NCI-H748 treated with DMSO at 0.1 percent for 48 hours (cell line): ENCODE measurements at places on chromosomes 16 and 17.

- DNase-seq, result no peak
Measured at GRCh38 chr17:39016193-39017153, 49.3 kb upstream of the FBXO47 start.

GRCh38 chr16:60991886-60992285 lies 1044.4 kb downstream of the CDH8 start:
- DNase-seq, result no peak

GRCh38 chr17:22503322-22503899 lies 811.1 kb downstream of the KCNJ18 start:
- DNase-seq, result no peak

GRCh38 chr17:39400547-39401411 lies 647 bp downstream of the FBXL20 start:
- DNase-seq, result no peak

GRCh38 chr16:14205666-14206065 lies 134.5 kb downstream of the MRTFB start:
- no peak for DNase-seq

GRCh38 chr17:51133365-51133764 lies 12.7 kb upstream of the SPAG9 start:
- no peak for DNase-seq

DNA sequence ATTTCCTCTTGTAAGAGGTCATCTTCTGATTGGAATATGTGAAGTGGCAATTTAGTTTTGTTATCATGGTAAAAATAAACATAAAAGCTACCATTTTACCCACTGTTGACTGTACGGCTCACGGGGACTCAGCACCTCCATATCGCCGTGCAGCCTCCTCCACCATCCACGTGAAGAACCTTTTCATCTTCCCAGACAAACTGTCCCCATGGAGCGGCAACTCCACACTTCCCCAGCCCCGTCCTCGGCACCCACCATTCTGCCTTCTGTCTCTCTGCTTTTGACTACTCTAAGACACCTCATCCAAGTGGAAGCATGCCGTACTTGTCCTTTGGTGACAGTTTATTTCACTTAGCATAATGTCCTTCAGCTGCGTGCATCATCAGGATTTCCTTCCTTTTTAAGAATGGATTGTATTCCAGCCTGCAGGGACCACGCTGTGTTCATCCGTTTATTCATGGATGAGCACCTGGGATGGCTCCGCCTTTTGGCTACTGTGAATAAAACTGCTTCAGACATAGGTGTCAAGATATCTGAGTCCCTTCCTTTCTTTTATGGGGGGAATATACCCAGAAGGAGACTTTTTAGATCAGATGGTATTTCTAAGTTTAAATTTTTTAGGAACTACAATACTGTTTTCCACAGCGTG lies 14.3 kb downstream of the FBXO31 start:
- no peak for DNase-seq

DNA sequence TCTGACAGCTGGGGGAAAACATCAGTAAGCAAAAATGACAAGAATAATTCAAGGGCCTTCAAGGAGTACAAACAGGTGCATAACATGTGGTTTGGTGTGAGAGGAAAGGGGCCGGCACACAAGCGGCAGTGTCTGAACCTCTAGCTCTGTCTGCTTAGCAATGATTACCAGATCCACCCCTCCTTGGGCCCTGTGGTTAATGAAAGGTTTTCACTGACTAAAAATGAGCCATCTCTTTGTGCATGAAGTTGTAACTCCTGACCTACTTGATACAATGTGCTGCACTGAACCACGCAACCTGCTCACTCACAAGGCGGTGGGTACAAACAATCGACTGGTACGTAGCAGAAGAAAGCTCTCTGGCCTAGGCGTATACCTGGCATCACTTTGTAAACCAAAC lies 15.1 kb downstream of the FAM117A start:
- DNase-seq, result no peak

DNA sequence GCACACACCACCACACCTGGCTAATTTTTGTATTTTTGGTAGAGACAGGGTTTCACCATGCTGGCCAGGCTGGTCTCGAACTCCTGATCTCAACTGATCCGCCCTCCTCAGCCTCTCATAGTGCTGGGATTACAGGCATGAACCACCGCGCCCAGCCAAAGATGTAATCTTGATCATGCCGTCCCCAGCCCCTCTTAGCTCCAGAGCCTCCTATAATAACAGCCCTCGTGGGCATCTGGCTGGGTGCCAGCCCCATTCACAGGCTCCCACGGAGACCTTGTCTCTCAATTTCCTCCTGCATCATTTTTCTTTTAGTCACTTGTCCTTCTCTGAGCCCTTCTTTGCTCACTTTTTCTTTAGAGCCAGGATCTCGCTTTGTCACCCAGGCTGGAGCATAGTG lies 94.2 kb downstream of the KATNIP start:
- DNase-seq, result no peak

- DNase-seq, result peak; percentile 66
Measured at GRCh38 chr17:38349097-38349730, 2.4 kb upstream of the SOCS7 start.

- DNase-seq, result no peak
Measured at GRCh38 chr16:81808933-81809480, 29.9 kb downstream of the PLCG2 start.

GRCh38 chr16:78773706-78774105 lies 674.3 kb downstream of the WWOX start:
- no peak for DNase-seq

GRCh38 chr16:15948532-15949209 lies 745 bp upstream of the ABCC1 start:
- no peak for DNase-seq

DNA sequence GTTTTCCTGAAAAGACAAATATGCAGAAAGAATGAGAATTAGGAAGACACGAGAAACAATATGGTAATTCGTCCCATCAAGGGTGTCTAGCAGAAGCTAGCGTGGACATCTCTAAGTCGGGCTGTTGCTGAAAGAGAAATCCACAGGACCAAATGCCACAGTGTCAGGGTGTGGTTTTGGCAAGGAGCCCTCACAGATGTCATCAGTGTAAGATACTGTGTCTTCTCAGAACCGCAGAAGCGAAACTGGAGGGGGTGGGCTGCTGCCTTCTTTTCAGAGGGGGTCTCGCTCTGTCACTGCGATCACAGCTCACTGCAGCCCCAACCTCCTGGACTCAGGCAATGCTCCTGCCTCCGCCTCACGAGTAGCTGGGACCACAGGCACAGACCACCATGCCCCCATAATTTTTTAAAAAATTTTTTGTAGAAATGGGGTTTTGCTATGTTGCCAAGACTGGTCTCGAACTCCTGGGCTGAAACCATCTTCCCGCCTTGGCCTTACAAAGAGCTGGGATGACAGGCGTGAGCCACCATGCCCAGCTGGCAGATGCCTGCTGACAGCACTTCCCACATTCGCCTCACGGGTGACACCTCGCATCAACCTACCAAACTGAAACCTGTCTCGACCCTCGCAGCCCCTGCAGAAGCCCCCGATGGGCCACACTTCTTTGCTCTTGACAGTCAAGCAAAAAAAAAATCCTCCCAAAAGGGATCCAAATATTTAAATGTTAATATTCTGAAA lies 26.2 kb downstream of the TRAP1 start:
- no peak for DNase-seq

DNA sequence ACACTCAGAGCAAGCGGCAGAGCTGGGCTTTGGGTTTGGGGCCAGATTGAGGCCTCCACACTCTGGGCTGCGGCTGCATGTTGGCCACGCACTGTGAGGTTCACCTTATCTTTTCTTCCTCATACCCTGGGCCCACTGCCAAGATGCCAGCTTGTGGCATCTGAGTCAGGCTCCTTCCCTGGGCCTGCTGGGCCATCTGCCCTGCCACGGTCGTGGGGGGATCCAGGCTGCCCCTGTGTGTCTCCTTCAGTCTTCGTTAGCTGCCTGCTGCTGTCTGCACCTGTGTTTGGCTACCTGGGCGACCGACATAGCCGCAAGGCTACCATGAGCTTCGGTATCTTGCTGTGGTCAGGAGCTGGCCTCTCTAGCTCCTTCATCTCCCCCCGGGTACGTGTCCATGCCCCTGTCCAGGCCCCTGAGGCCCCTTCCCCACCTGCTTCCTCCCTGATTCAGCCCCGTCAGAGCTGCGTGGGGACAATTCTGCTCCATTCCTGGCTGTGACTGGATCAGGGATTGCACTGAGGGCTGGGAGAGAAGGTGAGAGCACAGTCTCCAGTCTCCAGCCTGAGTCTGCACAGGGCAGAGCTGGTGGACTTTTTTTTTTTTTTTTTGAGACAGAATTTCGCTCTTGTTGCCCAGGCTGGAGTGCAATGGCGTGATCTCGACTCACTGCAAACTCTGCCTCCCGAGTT lies 11.2 kb downstream of the SPNS3 start:
- no peak for DNase-seq

GRCh38 chr17:4850246-4850645 lies 17.1 kb downstream of the MINK1 start:
- no peak for DNase-seq

DNA sequence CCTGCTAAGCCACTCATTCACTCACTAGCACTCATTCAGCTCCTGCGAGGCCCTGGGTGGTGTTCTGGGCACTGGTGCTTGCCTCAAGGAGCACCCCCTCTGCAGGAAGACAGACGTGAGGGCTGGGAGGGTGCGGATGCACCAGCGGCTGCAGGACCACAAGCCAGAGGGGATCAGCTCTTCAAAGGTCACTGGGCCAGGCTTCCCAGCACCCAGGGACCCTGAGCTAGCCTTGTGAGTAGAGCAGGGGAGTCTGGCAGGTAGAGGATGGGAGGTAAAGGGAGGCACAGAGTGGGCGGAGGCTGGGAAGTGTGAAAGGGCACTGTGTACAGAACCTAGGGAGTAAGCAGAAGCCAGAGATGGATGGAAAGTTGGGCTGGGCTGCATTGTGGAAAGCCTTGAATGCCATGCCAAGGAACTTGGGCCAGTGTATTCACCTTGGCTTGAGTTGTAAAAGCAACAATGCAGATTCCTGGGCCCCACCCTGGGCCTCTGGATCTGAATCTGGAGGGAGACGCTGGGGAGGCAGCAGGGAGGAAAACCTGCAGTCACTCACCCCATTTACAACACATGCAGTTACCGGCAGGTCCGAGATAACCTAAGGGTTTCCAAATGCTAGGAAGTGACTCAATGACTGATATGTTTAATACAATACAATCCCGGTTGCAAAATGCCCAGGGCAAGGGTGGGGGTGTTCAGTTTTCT lies 1.7 kb downstream of the IL4R start:
- DNase-seq, result no peak

DNA sequence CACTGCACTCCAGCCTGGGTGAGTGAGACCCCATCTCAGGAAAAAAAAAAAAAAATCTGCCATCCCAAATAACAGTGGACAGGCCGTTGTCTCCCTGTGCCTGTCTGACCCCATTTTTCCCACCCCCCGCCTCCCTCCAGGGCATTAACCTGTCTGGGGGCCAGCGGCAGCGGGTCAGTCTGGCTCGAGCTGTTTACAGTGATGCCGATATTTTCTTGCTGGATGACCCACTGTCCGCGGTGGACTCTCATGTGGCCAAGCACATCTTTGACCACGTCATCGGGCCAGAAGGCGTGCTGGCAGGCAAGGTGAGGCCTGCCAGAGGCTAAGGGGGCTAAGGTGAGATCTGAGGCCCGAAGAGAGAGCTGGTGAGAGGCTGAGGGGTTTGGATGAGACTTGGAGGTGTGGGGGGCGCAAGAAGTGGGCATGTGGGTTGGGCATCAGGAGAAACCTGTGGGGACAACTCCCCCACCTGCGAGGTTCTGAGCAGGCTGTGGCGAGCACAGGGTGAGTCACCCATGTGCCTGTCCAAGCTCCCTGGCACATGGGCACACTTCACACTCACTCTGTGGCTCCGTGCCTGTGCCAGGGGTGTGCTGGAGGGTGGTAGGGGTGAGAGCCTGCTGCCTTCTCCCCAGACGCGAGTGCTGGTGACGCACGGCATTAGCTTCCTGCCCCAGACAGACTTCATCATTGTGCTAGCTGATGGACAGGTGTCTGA lies 34.7 kb downstream of the ANKRD40 start:
- no peak for DNase-seq

- no peak for DNase-seq
Measured at GRCh38 chr17:76584427-76585032, 1.1 kb downstream of the ST6GALNAC2 start.
